ENCODE measurements at places on chromosomes 3 and 15.
A peak's percentile ranks its signal among the peaks of the same experiment; 100 is the strongest.

DNA sequence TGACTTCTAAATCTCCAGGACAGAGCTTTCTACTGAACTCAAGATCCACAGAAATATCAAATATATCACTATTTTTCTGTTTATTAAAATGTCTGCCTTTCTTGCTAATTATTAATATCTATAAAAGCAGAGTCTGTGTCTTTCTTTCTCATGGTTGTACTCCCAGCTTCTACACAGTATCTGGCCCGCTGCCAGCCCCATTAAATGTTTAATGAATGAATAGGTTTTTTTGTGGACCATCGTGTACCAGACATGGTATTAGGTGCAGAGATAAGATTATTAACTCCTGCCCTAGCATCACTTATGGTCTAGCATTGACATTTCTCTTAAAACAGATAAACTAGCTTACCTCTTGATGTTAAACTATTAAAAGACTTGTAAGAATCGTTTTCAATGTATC lies 111.4 kb upstream of the RBMS3 start:
- DNase-seq: no peak

DNA sequence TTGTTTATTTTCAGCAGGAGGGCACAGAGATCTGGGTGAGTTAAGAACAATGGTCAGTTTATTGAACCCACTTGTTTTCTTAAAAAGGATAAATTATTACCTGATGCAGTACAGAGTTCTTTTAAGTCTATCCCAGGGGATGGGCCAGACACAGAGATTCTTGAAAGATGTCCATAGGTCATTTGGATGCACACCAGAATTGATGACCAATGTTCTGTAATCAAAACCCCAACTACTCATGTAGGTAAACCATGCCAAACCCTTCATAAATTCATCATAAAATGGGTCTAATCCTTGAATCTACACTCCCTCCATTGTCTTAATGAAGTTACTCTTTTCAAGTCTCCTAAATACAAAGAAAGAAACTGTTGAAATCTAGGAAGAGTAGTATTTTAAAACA lies 273.0 kb upstream of the COL8A1 start:
- no peak for DNase-seq

- no peak for DNase-seq
These were observed 72.2 kb downstream of the PPCDC start for GRCh38 chr15:75095594-75095993.

DNA sequence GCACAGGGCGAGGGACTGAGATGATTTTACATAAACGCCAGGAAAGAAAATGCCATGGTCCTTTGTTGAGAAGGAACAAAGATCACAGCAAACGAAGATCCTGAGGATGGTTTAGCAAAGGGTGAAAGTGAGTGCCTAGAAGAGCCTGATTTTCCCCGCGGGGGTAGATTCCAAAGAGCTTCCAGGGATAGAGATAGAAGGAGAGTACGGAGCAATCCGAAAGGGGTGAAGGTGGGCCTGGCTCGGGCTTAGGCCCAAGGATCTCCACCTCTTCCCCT lies 977 bp downstream of the CDC25A start:
- DNase-seq: no peak

GRCh38 chr3:150105886-150106612 lies 135.4 kb upstream of the PFN2 start:
- no peak for DNase-seq

GRCh38 chr3:75781079-75781745 lies 4.1 kb downstream of the ZNF717 start:
- no peak for DNase-seq

DNA sequence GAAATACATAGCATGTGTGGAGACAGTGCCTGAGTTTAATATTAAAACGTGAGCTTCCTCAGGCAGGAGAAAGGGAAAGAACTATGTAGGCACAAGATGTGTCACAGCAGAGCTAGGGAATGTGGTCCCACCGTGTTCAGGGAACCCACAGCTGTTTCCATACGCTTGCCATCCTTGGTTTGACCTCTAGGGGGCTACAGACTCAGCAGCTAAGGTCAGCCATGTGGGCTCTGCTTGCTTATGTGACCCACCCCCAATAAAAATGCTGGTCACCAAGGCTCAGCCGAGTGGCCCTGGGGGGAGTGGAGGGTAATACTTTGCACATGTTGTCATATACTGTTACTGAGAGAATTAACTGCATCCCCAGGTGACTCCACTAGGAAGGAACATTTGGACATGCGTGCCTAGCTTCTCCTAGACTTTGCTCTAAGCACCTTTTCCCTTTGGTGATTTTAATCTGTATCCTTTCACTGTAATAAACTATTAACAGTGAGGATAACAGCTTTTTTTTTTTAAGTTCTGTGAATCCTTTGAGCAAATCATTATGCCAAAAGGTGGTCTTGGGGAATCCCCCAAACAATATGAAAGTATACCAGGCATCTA lies 3.3 kb downstream of the TUBGCP5 start:
- peak; percentile 15 for DNase-seq

GRCh38 chr15:69225355-69226022 lies 65.1 kb downstream of the GLCE start:
- peak; percentile 28 for DNase-seq

GRCh38 chr15:69463182-69463756 lies 10.7 kb downstream of the RPLP1 start:
- no peak for DNase-seq

- peak; percentile 96 for DNase-seq
These were observed 710.1 kb downstream of the SQOR start for GRCh38 chr15:46344915-46345314.

DNA sequence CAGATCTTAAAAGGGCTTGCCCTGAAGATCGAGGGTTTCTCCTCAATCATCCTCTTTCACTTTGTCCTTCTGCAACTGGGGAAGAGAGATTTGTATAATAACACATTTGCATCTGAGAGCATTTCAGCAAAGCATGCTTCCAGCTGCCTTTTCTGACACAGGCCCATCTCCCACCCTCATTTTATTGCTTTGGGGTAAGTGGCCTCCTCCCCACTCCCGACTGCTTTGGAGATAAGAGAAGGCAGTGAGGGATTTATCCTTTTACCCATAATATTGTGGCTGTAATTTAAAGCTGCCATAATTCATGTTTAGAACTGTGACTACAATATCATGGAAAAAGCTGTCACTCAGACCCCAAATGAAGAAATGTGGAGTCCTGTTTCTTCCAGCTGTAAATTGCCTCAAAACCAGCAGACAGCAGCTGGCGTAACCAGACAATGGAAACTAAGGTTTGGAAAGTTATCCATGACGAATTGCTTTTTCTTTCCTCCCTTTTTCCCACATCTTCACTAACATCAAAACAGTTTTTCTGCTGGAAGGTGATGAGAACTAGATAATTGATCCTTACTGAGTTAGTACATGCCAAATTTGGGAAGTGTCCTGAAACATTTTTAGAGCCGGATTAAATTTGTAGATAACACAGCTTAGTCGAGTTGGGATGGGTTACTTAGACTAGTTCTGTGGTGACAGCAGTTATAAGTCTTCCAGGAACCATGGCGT lies 104.2 kb upstream of the PFN2 start:
- no peak for DNase-seq

- DNase-seq: no peak
These were observed 569.0 kb downstream of the TUSC7 start for GRCh38 chr3:117278424-117279190.

DNA sequence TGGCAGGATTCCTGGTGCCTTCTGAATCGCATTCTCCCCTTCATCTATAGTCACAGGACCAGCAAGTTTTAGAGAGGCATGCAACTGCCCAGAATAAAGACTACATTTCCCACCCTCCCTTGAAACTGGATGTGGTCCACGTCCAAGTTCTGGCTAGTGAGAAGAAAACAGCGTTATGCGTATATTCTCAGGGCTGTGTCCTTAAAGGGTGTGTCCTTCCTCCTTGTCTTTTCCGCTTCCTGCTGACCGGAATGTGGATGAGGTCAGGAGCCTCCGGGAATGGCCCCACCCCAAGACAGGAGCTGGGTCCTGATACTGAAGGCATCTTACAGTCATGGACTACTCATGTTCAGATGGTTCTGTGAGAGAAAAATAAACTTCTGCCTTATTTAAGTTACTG lies 20.2 kb downstream of the CHST2 start:
- DNase-seq: no peak

GRCh38 chr3:69130689-69131088 lies 8.3 kb upstream of the LMOD3 start:
- DNase-seq: no peak

- no peak for DNase-seq
These were observed 163.0 kb downstream of the TBC1D5 start for GRCh38 chr3:17579289-17580031.

GRCh38 chr3:134704133-134704532 lies 53.3 kb upstream of the KY start:
- DNase-seq: no peak

GRCh38 chr15:63998489-63998888 lies 47.8 kb downstream of the DAPK2 start:
- DNase-seq: no peak

Measured in NCI-H2171 treated with DMSO at 0.1 percent for 48 hours (cell line).